ENCODE measurements at places on chromosomes 2 and 18.

GRCh38 chr2:64362562-64363026 is 91.4 kb upstream of the LGALSL start:
- no peak for DNase-seq

DNA sequence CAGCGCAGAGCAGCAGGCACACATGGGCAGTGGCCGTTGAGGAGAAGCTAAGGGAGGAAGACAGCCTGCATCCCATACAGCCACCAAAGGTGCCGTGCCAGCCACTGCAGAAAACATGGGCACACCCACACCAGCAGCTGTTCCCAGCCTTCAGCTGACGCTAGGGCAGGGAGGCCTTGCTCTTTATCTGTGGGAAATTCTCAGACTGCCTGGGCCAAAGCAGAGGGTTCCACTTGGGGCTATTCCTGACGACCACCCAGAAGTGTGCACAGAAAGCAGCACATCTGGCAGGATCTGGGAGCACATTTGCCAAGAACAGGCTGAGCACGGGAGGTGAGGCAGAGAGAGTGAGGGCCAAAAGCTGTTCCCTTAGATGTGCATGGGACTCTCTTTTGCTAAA is 101.3 kb upstream of the SOX11 start:
- DNase-seq, result no peak

GRCh38 chr2:129819855-129820254 is 159.6 kb upstream of the RAB6C start:
- DNase-seq, result no peak

DNA sequence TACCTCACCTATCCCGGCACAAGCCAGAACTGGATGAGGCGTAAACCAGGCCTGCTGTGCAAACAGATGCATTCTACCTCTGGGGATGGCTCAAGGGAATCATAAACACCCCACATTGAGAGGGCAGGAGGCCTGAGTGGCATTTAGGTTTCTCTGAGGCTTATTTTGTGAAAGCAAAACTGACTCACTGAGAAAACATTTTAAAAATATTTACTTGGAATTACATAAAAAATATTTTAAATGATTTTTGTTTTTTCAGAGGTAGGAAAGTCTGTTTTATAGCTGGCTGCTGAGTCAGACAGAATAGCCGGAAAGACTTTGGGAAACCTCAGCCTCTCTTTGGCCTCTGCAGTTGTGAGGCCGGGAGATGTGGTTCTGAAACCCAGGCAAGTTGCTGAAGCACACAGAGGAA is 244.1 kb downstream of the NCKAP5 start:
- no peak for DNase-seq

GRCh38 chr2:57510704-57511103 is 535.9 kb upstream of the VRK2 start:
- DNase-seq, result no peak

GRCh38 chr2:119536707-119537106 is 7.5 kb upstream of the CFAP221 start:
- DNase-seq, result no peak

- DNase-seq, result no peak
These were observed 13.6 kb downstream of the ARID5A start for GRCh38 chr2:96549967-96550786.

DNA sequence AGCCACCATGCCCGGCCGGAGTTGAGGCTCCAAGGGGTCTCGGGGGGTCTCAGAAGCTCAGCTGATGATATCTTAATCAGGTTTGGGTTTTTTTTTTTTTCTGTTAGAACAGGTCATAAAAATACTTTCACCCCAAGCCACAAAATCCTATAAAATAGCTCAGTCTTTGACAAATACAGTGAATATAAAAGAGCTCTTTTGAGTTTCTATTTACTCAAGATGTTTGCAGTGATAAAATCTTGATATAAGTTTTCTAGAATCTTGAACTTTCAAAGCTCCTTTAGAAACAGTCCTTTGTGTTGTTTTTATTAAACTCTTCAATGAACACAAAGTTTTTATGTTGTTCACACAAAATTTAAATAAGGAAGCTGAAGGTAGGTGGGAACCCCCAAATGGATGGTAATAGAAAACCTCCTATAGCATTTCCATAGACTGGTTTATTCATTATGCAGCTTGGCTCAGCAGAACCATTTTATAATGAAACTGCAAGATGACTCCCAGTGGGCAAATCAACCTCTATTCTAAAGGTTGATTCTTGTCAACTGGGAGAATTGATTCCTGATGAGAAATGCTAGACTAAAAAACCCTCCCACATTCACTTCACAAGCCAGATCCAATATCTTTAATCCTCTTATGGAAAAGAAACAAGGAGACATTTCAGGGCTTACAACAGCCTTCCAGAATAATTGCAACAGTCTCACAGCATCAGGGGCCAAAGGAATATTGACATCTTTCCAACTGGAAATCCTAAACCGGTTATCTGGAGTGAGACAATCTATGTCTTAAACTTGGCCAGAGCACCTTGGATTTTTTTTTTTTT is 13.6 kb upstream of the NARS1 start:
- no peak for DNase-seq

- no peak for DNase-seq
These were observed 48.7 kb downstream of the PKP4 start for GRCh38 chr2:158505448-158505934.

GRCh38 chr2:122007577-122007976 is 252.1 kb downstream of the TSN start:
- no peak for DNase-seq

DNA sequence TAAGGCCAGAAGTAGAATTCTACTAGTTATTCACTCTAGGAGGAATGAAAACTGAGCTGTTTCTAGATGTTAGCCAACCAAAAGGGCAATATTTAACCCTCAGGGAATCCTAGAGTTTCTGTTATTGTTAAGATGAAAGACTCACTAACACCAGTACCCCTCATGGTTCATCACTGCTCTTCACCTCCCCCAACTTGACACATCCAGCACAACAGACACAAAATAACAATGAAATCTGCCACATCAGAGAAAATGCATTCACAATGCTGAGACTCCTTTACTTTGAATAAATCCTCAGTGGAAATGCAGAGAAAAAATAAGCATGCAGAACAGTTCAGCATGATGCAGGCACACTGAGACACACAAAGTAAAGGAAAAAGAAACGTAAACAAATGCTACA is 111.3 kb downstream of the RIF1 start:
- DNase-seq, result no peak

DNA sequence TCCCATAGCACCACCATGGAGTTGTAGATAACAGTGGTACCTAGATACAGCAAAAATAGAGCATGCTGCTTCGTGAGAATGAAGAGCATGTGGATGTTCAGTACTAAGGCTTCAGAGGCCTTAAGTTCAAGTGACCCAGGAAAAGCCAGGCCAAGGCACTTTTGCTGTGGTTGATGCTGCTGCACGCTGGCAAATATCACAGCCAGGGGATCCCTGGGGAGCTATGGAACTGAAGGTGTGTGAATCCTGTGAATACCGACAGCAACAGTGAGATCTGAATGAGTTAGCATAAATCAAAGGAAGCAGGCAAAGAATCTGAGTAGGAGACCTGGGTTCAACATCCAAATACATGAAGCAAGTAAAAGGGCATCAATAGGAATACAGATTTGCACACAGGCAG is 158.6 kb upstream of the THUMPD2 start:
- DNase-seq, result no peak

GRCh38 chr2:227848586-227848985 is 22.8 kb upstream of the DAW1 start:
- no peak for DNase-seq

DNA sequence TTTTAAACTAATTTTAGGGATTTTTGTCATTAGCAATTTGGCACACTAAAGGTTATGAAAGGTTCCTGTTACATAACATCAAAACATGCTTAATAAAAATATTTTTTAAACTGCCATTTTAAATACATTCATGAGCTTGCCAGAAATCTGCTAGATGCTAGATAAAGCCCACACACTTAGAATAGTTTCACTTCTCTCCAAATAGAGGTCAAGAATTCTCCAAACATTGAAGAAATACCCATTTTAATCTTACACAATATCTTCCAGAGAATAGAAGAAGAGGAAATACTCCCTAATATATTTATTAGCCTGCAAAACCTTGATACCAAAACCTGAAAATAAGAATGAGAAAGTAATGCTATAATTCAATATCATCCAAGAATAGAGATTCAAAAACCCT is 247.5 kb downstream of the PTH2R start:
- DNase-seq, result no peak

DNA sequence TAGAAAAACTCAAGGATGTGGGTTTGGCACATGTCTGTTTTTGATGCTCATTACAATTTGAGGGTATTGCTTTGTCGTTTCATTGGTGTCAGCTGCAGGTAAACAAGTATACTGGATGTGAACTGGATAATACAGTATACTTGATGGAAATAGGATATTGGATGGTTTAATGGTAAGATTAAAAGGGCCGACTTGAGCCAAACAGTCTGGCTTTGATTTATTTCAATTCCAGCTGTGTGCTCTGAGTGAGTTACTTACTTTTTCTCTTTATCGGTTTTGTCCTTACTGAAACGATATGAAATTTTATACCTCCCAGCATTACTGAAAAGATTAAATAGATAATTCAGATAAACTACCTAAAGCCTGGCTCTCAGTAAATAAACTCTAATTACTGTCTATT is 227.6 kb downstream of the ASXL3 start:
- DNase-seq, result no peak

DNA sequence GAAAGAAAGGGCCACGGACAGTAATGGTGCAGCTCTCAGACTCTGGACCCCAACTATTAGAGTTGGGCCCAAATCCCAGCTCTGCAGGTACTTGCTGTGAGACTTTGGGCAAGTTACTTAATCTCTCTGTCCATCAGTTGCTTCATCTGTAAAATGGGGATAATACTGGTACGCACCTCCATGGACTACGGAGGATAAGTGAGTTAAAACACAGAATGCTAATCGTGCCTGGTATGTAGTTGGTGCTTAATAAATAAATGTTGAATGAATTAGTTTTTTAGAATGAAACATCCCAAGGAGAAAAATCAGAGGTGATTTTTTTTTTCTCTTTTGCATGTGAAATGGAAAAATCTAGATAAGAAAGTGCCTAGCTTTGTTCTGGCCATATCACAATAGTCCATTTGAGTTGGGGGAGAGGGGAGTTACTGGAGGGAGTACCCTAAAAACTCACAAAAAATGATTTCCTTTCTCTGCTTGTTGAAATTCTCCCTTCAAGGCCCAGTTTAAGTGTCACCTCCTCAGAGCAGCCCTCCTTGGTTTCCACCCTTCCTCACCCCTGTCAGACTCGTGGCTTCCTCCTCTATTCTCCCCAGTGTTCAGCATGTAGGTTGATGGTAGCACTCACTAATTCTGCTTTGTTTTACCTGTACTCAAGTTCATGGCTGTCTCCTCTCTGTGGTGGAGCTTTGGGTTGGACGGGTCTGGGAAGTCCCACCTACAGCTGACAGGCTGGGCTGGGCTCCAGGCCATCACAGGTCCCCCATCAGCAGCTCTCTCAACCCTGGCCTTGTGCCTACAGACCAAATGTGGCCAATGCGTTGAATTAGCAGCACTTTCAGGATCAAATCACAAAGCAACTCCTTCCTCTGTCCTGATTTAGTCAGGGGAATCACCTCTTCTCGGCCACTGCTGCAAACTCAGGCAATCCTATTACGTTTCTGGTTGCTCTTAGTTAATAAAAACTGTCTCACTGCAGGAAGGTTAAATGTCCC is 92.8 kb upstream of the TAF1B start:
- DNase-seq, result no peak

DNA sequence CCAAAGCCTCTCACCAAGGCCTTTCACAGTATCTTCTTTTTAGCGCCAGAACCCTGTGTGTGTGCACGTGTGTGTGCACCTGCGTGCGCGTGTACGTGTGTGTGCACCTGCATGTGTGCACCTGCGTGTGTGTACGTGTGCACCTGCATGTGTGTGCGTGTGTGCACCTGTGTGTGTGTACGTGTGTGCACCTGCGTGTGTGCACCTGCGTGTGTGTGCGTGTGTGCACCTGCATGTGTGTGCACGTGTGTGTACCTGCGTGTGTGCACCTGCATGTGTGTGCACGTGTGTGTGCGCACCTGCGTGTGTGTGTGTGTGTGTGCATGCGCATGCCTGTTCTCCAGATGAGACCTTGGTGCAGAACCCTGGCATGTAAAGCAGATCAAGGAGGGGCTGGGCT is 131.4 kb upstream of the HDAC4 start:
- DNase-seq, result no peak

GRCh38 chr2:3638456-3638810 is 19.6 kb upstream of the ALLC start:
- no peak for DNase-seq

- no peak for DNase-seq
These were observed 540.1 kb upstream of the ID2 start for GRCh38 chr2:8141780-8142179.

DNA sequence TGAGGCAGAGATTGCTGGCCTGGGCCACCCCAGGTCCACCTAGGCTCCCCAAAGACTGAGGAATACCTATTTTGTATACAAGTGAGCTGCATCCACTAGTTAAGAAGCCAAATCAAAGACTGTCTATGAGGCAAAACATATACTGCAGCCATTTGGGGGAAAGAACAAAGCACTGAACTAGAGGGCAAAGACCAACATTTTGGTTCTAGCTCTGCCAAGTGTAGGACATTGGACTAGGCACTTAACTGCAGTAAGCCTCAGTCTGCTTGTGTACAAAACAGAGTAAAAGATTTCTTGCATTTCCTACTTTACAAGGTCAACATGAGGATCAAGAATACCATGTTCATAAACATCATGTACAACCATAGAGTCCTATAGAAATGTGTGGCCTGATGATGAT is 94.8 kb upstream of the CYP1B1 start:
- DNase-seq, result no peak

DNA sequence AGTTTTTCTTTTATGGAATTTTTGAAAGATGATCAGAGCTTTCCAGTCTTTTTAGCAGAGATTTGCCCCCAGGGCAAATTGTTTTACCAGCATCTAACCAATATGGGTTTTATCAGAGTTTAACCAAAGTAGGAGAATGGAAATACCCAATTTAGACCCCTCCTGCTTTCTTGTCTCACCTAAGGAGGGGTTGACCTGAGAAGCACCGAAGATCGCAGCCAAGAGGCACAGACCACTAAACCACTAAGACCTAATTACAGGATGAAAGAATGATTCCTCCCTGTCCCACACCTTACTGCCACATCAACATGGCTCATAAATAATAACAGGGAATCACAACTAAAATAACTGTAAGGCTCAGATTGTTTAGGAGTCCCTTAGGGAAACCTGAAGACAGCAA is 111.9 kb upstream of the EPB41L5 start:
- no peak for DNase-seq

GRCh38 chr2:111025288-111025687 is 95.4 kb upstream of the BCL2L11 start:
- DNase-seq, result no peak

- no peak for DNase-seq
These were observed 81.9 kb upstream of the TXNDC2 start for GRCh38 chr18:9803698-9804516.

GRCh38 chr2:84132370-84132769 is 326.7 kb downstream of the SUCLG1 start:
- DNase-seq, result no peak

DNA sequence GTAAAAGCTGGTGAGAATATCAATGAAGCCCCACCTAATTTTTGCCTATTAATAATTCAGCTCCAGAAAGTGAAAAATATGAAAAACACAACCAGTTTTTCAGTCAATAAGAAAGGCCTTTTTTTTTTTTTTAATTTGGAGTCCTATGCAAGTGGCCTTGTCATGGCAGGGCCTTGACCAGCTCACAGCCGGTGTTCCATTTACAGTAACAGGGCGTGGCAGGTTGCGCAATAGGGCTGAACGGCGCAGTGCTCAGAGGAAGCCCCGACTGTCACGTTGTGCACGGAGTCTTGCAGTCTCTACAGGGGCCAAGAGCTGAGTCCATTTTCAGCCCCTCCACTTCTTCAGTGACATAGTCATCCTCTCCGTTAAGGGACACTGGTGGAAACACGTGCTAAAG is 184.1 kb upstream of the FN1 start:
- DNase-seq, result no peak

GRCh38 chr18:10354241-10354811 is 100.1 kb upstream of the APCDD1 start:
- DNase-seq, result no peak

Measured in stimulated activated CD4-positive, alpha-beta T cell treated with anti-CD3 and anti-CD28 coated beads, Interleukin-12 subunit alpha, Interleukin-12 subunit beta, amount 100 ng/mL, for 48 hours (primary cell).